ENCODE measurements at places on chromosomes 6 and 20.

DNA sequence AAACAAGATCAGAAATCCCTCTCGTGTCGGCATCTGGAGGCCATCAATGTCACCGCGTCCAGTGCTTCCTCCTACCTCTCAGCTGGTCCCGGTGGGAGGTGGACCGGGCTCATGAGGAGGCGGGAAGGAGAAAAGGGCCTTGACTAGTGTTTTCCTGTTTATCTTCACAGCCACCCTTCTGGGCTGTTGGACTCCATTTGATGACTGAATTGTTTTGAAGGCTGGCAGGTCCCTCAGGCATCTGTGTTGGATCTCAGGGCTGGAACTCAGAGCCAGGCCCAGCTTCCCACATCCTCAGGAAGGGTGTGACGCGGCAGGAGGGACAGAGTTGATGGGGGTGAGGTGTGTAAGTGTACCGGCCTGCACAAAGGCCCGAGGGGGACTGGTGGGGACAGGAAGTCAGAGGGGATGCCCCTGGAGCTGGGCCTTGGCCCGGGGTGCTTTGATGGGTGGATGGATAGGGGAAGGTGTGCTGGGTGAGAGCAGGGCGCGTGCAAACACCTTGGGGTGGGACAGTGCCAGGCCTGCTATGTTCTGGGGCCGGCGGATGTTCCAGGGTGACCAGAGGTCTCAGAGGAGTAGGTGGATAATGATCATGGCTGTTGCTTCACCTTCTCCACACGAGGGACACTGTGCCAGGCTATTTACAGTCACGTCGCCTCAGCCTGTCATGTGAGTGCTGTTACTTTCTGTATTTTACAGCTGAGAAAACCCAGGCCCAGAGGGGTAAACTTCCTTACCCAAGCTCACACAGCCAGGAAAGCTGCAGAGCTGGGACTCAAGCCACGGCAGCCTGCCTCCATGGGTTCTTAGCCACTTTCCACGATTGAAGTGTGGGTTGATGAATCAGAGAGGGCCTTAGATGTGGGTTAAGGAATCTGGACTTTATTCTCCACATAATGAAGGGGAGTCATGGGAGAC lies 17.9 kb upstream of the CHMP4B start:
- no peaks in the 10 kb centered on the region for H3K4me1 ChIP-seq
- no peak overlapping the region for H3K27ac ChIP-seq
- H3K27me3 ChIP-seq, result no peaks in the 10 kb centered on the region
- H3K4me3 ChIP-seq, result no peak overlapping the region

GRCh38 chr6:139277161-139277560 lies 14.6 kb downstream of the TXLNB start:
- H3K36me3 ChIP-seq, result no peaks in the 10 kb centered on the region
- H3K27me3 ChIP-seq, result no peaks in the 10 kb centered on the region
- no peak overlapping the region for H3K27ac ChIP-seq
- H3K4me3 ChIP-seq, result no peak overlapping the region
- peaks cover 5% of the 10 kb centered on the region for H3K4me1 ChIP-seq

DNA sequence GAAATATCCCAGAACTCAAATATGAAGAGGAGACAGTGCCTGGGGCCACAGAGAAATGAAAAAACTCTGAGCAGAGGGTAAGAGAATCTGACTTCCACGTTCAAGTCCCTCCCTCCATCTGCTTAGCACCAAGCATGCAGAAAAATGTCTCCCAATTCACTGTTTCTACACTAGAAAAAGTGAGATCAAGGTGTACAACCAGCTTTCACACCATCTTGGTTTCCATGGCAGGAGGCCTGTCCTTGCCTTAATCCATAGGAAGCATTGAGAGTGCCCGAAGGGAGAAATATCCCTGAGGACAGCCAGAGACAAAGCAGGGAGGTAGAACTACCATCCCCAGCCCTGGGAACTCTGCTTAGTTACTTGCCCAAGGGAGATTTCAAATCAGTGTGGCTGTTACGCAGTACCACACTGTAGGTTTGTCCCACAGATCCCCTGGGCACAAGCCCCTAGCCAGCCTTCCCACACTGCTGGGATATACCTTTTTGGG lies 82.9 kb downstream of the SCML4 start:
- no peak for DNase-seq
- H3K27ac ChIP-seq, result no peak overlapping the region
- H3K4me1 ChIP-seq, result no peaks in the 10 kb centered on the region
- H3K4me3 ChIP-seq, result no peak overlapping the region

DNA sequence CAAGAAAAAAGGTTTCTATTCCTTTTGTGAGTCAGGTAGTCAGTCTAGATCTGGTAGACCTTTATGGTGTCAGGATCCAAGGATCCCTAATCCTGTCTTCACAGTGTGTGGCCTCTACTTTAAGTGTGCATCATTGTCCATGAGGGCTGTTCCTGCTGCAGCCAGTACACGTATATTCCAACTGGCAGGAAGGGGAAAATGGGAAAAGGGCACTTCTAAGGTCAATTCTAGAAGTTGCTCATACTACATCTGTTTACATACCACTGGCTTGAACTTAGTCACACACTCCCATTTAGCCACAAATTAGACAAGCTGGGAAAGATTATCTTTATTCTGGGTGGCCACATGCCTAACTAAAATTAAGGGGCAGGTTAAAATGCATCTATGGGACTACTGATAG lies 9.7 kb upstream of the MMS22L start:
- H3K27ac ChIP-seq, result no peak overlapping the region
- no peak overlapping the region for H3K4me3 ChIP-seq
- H3K4me1 ChIP-seq, result no peaks in the 10 kb centered on the region
- no peaks in the 10 kb centered on the region for H3K27me3 ChIP-seq

GRCh38 chr20:56454754-56455153 lies 13.7 kb upstream of the RTF2 start:
- H3K4me1 ChIP-seq, result no peaks in the 10 kb centered on the region
- H3K4me3 ChIP-seq, result no peak overlapping the region
- no peak overlapping the region for H3K27ac ChIP-seq
- H3K27me3 ChIP-seq, result no peaks in the 10 kb centered on the region
- DNase-seq, result no peak

- H3K4me3 ChIP-seq, result no peak overlapping the region
- no peak overlapping the region for H3K27ac ChIP-seq
- H3K4me1 ChIP-seq, result peaks cover 22% of the 10 kb centered on the region
- no peaks in the 10 kb centered on the region for H3K27me3 ChIP-seq
These were observed 4.9 kb downstream of the TRAF3IP2 start for GRCh38 chr6:111600588-111601445.

- H3K27ac ChIP-seq, result no peak overlapping the region
- no peaks in the 10 kb centered on the region for H3K4me1 ChIP-seq
- DNase-seq, result no peak
- no peaks in the 10 kb centered on the region for H3K36me3 ChIP-seq
- H3K4me3 ChIP-seq, result no peak overlapping the region
- no peaks in the 10 kb centered on the region for H3K27me3 ChIP-seq
These were observed 157.4 kb upstream of the PDE10A start for GRCh38 chr6:165820407-165820806.

- H3K27me3 ChIP-seq, result no peaks in the 10 kb centered on the region
- no peak for DNase-seq
- no peak overlapping the region for H3K27ac ChIP-seq
- no peaks in the 10 kb centered on the region for H3K4me1 ChIP-seq
- no peak overlapping the region for H3K4me3 ChIP-seq
- H3K36me3 ChIP-seq, result no peaks in the 10 kb centered on the region
These were observed 22.7 kb downstream of the PIM1 start for GRCh38 chr6:37192666-37193065.

- H3K4me3 ChIP-seq, result no peak overlapping the region
- H3K27me3 ChIP-seq, result no peaks in the 10 kb centered on the region
These were observed 294.4 kb upstream of the PRDM1 start for GRCh38 chr6:105791583-105792318.

DNA sequence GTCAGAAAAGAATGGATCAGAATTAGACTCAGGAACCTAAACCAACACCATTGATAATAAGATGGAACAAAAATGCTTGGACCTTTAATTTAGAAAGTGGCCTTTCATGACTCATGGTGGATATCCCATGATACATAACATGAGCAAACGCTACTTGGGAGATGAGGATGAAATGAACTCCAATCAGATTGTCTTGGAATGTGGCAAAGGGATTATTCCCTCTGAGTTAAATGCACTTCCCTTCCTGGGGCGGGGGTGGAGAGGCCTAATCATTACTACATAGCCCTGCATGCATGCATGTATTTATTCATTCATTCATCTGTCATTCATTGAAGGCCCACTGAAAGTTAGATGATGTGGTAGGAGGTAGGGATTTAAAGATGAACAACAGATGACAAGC lies 174.0 kb downstream of the AIG1 start:
- H3K27me3 ChIP-seq, result no peaks in the 10 kb centered on the region
- H3K27ac ChIP-seq, result no peak overlapping the region
- no peaks in the 10 kb centered on the region for H3K36me3 ChIP-seq
- H3K4me3 ChIP-seq, result no peak overlapping the region
- H3K4me1 ChIP-seq, result no peaks in the 10 kb centered on the region

DNA sequence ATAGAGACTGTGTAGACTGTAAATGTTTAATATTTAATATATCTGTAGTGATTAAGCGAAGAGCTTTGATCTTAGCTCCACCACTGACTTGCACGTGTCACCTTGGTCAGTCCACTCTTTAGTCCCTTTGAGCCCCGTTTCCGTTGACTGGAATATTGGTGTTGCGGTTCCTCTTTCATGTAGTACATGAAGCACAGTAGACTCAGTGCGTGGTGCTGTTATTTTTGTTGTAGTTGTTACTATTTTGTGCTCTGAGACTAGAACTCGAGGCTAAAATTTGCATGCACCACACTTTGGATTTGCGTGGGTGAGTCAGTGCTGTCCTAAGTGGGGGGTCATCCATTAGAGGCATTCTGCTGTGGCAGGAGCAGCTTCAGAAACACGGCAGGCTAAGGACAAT lies 291.4 kb downstream of the QKI start:
- DNase-seq, result no peak
- no peak overlapping the region for H3K27ac ChIP-seq
- no peaks in the 10 kb centered on the region for H3K36me3 ChIP-seq
- no peaks in the 10 kb centered on the region for H3K27me3 ChIP-seq
- no peak overlapping the region for H3K4me3 ChIP-seq

- H3K27me3 ChIP-seq, result no peaks in the 10 kb centered on the region
- no peak overlapping the region for H3K27ac ChIP-seq
- H3K4me3 ChIP-seq, result no peak overlapping the region
- H3K4me1 ChIP-seq, result peaks cover 2% of the 10 kb centered on the region
These were observed 39.7 kb downstream of the ANKEF1 start for GRCh38 chr20:10074513-10074912.

DNA sequence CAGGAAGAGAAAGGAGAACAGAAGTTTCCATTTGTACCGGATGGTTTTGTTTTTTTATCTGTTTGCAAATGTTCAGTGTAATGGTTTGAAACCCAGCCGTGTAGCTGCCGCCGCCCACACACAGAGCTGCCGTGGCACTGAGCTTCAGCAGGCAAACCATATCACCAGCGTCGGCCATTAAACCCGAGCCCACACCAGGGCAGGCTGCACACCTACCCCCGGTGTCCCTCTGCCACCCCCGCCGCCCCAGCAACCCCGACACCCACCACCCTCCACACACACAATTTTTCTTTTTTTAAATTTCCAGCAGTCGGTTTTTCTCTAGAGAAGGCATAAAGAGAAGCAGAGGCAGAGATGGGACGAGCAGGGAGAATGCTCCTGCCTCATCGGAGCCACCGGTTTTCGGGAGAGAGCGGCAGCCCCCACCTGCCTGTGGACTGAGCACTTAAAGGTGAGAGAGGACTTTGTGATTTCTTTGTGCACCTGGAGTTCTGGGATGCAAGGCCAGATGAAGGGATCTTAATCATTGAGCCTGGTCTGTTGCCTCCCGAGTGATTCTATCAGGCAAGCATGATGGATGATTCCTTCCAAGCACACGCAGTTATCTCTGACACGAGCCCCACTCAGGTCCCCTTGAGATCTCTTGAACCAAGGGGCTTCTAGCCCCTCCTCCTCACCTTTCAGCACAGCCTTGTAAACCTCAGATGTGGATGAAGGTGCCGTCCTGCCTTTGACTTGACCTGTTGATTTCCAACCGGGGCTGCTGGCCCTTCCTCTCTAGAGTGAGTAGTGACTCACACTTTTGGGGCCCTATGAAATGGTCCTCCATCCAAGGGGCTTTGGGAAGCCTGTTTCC lies 17.5 kb upstream of the ZNF831 start:
- DNase-seq, result no peak
- no peaks in the 10 kb centered on the region for H3K27me3 ChIP-seq
- no peaks in the 10 kb centered on the region for H3K4me1 ChIP-seq
- no peak overlapping the region for H3K27ac ChIP-seq
- no peak overlapping the region for H3K4me3 ChIP-seq

DNA sequence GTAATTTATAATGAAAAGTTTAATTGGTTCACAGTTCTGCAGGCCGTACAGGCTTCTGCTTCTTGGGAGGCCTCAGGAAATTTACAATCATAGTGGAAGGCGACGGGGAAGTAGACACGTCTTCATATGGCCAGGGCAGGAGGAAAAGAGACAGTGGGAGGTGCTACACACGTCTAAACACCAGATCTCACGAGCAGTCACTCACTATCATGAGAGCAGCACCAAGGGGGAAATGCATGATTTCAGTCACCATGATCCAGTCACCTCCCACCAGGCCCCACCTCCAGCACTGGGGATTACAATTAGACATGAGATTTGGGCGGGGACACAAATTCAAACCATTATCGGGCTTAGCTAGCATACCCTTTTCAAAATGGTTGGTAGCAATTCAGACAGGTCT lies 41.2 kb downstream of the EIF2S2 start:
- no peaks in the 10 kb centered on the region for H3K4me1 ChIP-seq
- H3K27ac ChIP-seq, result no peak overlapping the region
- H3K27me3 ChIP-seq, result no peaks in the 10 kb centered on the region
- no peaks in the 10 kb centered on the region for H3K36me3 ChIP-seq

DNA sequence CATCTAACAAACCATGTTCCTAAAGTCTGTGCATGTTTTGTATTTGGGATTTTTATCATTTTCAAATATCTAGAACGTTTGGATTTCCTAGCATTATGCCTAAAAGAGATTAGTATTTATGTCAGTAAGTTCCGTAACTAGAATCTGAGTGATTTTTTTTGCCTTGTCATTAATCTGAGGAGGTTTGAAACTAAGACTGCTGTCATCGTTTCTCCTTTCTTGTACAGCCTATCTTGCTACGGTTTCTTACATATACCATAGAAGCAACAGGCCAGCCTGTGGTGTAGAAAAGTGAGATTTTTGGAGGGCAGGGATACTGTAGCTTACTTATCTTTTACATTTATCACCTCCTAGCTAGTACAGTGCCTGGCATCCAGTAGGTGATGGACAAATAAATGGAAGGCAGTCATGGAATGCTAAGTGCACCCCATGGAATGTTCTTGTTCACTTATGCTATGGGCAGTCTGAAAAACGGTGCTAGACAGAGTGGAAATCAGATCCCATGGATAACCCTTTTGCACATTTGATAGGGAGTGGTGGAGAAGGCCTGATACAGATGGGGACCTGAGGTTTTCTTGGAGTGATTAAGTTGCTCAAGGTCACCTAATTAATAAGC lies 93.9 kb downstream of the ARID1B start:
- H3K27ac ChIP-seq, result no peak overlapping the region
- no peak for DNase-seq
- H3K27me3 ChIP-seq, result no peaks in the 10 kb centered on the region
- H3K36me3 ChIP-seq, result no peaks in the 10 kb centered on the region

GRCh38 chr20:46206992-46207549 lies 89.0 kb downstream of the CD40 start:
- H3K4me1 ChIP-seq, result peaks cover 5% of the 10 kb centered on the region
- DNase-seq, result peak; percentile 42
- H3K4me3 ChIP-seq, result no peak overlapping the region
- H3K27me3 ChIP-seq, result no peaks in the 10 kb centered on the region

GRCh38 chr6:2245877-2246863 lies 765 bp upstream of the GMDS start:
- DNase-seq, result peak; percentile 64
- peak overlapping the region; percentile 69 for H3K27ac ChIP-seq
- H3K4me3 ChIP-seq, result peak overlapping the region; percentile 77

- no peaks in the 10 kb centered on the region for H3K27me3 ChIP-seq
- H3K4me1 ChIP-seq, result peaks cover 25% of the 10 kb centered on the region
- no peak for DNase-seq
- H3K4me3 ChIP-seq, result no peak overlapping the region
- H3K27ac ChIP-seq, result no peak overlapping the region
These were observed 13.4 kb downstream of the TEAD3 start for GRCh38 chr6:35483490-35483889.

All from ovary (tissue), 10 donors.